Cortex of kidney (tissue), 1 donor: ENCODE measurements at places on chromosomes 7 and 10.

DNA sequence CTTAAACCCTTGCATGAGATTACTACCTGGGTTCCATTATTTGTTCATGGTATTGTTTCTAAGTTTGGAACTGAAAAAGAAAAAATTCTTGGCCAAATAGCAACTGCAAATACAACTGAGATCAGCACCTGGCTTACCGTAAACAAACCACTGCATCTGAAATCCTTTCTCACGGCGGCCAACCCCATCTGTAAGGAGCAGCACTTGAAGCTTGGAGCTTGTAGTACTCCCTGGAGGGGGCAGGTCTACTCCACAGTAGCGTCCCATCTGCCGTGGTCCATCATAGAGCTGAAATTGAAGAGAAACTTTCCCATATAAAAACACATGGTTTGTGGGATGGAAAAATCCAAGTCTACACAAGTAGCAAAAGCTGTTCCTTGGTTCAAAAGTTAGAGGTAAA is 109.9 kb downstream of the CUBN start:
- DNase-seq: no peak

GRCh38 chr10:63843107-63843506 is 321.9 kb downstream of the REEP3 start:
- no peak for DNase-seq

- DNase-seq: no peak
These were observed at the start of gene RAMP3 for GRCh38 chr7:45157653-45158401. Gene RAMP3 (plus strand): TSS chr7:45157791. CDS start chr7:45157829, 38 bp downstream.

- no peak for DNase-seq
These were observed 1096.1 kb upstream of the CELF2 start for GRCh38 chr10:9921544-9921943.

GRCh38 chr10:131145756-131146155 is 165.8 kb downstream of the TCERG1L start:
- DNase-seq: no peak

GRCh38 chr10:22436893-22437619 is 91.8 kb downstream of the SPAG6 start:
- DNase-seq: no peak

DNA sequence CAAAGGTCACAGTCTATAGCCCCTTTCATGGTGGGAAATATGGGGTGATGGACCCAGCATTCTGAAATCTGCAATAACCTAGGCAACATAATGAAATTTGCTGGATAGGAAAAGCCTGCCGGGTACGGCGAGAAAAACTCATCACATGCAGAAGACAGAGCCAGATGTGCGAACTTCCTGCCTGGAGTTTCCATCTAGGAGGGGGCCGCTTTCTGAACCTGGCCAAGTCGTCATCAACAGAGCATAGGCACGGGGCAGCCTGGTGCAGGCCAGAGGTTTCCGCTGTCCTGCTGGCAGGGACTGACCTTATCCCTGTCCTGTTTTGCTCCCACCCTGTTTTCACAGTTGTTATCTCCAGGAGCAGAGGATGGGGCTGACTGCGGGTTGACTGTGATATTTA is 27.4 kb downstream of the CCDC3 start:
- DNase-seq: no peak

- no peak for DNase-seq
These were observed 2.5 kb downstream of the TNS3 start for GRCh38 chr7:47579458-47579857.

GRCh38 chr10:7547829-7548228 is 118.9 kb downstream of the ITIH5 start:
- DNase-seq: no peak

DNA sequence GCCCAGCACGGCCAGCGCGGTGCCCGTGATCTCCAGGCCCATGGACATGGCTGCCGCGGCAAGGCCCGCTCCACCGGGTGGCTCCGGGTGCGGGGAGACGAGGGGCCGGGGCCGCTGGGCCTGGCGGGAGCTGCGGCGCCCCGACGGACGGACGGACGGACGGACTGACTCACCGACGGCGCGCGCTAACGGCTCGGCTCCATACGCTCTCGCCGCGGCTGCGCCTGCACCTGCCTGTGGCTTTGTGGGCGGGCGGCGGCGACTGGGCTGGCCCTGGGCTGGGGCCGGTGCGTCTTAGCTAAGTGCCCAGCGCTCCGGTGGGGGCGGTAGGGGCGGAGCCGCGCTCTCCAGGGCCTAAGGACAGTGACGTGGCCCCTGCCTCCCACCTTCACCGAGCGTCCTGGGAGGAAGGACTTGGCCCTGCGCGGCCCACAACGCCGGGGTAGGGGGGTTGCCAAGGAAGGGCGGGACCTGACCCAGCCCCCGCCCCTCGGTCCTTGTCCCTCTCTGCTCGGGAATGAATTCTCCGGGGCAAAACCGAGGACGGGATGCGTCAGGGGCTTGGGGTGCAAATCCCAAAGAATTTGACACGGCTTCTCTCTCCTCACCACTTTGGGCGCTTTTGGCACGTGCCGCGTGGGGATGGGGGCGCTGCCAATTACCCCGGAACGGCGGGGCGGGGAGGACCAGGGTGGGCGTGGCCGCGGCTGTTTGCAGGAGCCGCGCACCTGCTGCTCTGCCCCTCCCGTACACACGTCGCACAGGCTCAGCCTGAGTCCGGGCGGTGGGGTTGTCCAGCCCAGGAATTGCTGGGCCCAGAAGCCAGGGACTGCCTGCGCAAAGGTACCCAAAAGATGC is at the start of gene CLDN3:
CLDN3 (minus strand) TSS at position 269 of the 858 bp plus-strand sequence; CDS start at position 48, 221 bp downstream.
- no peak for DNase-seq

DNA sequence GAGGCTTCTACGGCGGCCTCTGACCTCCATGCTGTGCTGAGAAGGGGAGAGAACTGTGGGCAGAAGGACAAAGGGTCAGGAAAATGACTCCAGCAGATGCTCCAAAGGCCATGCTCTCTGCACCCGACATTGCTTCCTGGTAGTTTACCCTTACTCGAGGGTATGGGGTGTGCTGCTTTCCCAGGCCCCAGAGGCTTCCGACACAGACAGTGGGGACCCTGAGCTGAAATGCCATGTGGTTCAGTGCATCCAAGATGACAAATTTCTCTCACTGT is 130.9 kb downstream of the PTPN20 start:
- DNase-seq: no peak

- no peak for DNase-seq
These were observed 8.5 kb upstream of the HABP2 start for GRCh38 chr10:113544392-113544791.

- DNase-seq: no peak
These were observed 76.6 kb downstream of the GPR37 start for GRCh38 chr7:124688991-124689390.
